Mesothelial cell of epicardium (in vitro differentiated cells): ENCODE measurements at places on chromosomes 5 and 9.

DNA sequence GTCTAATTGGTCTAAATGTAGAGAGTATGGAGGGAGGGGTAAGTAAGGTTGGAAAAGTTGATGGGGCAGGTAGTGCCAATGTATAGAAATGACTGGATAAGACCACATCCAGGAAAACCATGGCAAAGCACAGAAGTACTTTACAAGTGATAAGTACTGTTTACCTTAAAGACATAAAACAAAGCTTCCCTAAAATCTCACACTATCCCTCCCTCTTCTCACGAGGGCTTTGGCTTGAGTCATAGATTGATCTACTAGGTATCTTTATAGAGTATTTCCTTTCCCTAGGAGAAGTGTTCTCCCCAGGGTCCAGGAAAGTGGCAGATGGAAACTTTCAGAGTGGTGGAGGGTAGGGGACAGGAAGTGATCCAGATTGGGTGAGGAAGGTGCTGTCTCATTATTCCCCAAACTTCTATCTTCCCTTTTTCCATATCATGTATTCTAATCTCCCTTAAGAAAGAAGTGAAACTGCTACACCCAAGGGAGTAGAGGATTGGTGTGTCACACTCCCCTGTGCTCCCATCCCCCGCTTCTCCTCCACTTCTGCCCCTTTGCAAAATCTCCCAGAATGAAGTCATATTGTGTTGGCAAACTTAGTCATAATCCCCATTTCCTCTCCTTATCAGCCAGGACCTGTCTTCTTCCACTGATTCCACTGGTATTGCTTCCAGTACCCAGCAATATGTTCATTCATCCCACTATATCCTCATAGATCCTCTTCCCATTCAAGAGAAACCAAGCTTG is 14.6 kb downstream of the IL33 start:
- H3K27ac ChIP-seq: no peak overlapping the region
- no peak for DNase-seq
- peaks cover 9% of the 10 kb centered on the region for H3K4me1 ChIP-seq

DNA sequence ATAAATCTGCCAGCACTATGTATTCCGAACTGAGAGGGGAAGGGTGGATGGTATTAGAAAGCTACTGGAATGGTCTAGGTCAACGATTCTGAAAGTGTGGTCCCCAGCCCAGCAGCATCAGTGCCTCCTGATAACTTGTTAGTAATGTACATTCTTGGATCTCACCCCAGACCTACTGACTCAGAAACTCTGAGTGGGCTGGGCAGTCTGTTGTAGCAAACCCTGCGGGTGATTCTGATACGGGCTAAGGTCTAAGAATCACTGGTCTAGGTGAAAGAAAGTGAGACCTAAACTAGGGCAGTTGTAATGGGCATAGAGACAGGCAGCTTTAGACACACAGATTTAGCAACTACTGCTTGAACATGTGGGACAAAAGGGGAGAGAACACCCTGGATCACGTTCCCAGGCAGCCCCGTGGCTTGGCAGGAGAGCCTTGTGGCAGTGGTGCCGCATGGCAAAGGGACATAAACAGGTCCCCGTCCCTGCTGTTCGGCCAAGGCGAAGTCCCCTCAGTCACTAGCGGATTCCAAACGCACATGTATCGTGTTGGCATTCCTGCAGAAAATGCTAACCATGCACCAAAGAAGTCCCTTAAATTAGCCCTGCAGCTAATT is 216.3 kb downstream of the TTLL11 start:
- H3K27ac ChIP-seq: no peak overlapping the region
- H3K27me3 ChIP-seq: peaks cover 2% of the 10 kb centered on the region
- no peaks in the 10 kb centered on the region for H3K36me3 ChIP-seq
- DNase-seq: no peak
- no peak overlapping the region for H3K4me3 ChIP-seq
- H3K4me1 ChIP-seq: no peaks in the 10 kb centered on the region

- DNase-seq: no peak
- H3K4me3 ChIP-seq: no peak overlapping the region
- no peaks in the 10 kb centered on the region for H3K27me3 ChIP-seq
- no peaks in the 10 kb centered on the region for H3K36me3 ChIP-seq
- no peak overlapping the region for H3K27ac ChIP-seq
Observed at GRCh38 chr9:72592502-72593403, 71.3 kb downstream of the TMC1 start.

- no peak overlapping the region for H3K4me3 ChIP-seq
- peaks cover 8% of the 10 kb centered on the region for H3K4me1 ChIP-seq
- no peaks in the 10 kb centered on the region for H3K36me3 ChIP-seq
Observed at GRCh38 chr9:92964607-92965060, 17.3 kb downstream of the FGD3 start.

- H3K4me1 ChIP-seq: peaks cover 3% of the 10 kb centered on the region
- no peak for DNase-seq
Observed at GRCh38 chr9:129769669-129770068, 16.8 kb upstream of the PTGES start.

GRCh38 chr5:160167624-160168165 is 48.4 kb upstream of the PWWP2A start:
- H3K36me3 ChIP-seq: no peaks in the 10 kb centered on the region
- no peaks in the 10 kb centered on the region for H3K27me3 ChIP-seq
- H3K4me3 ChIP-seq: no peak overlapping the region
- peaks cover 47% of the 10 kb centered on the region for H3K4me1 ChIP-seq

GRCh38 chr5:31983851-31984250 is 190.3 kb downstream of the GOLPH3 start:
- no peak overlapping the region for H3K4me3 ChIP-seq
- H3K27me3 ChIP-seq: no peaks in the 10 kb centered on the region
- H3K27ac ChIP-seq: no peak overlapping the region

GRCh38 chr5:144778561-144778960 is 607.9 kb downstream of the KCTD16 start:
- no peak overlapping the region for H3K27ac ChIP-seq
- DNase-seq: no peak

DNA sequence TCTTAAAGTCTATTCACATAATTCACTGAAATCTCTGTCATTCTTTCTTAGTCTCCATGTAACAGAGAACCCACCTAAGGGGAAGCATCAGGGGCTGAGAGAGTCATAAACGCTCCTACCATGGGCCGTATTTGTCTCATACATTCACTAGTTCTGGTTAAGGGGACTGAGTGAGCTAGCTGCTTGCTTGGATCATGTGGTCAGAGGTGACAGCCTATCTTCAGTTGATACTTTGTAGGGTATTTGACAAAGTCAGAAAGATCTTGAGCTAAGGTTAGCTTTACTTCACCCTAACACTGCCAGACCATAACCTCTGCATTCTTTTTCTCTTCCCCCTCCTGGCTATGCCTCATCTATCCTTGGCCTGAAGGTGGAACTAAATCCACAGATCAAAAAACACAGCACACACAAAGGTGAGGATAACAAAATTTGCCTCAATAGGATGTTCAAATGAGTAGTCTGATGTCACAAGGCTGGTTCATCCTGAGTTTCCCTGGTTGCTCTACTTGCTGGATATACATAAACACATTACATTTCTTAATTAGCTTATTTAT is 66.5 kb downstream of the MARCHF3 start:
- H3K4me3 ChIP-seq: no peak overlapping the region
- no peak for DNase-seq
- H3K27me3 ChIP-seq: no peaks in the 10 kb centered on the region
- no peaks in the 10 kb centered on the region for H3K36me3 ChIP-seq
- H3K27ac ChIP-seq: no peak overlapping the region
- H3K4me1 ChIP-seq: peaks cover 4% of the 10 kb centered on the region

DNA sequence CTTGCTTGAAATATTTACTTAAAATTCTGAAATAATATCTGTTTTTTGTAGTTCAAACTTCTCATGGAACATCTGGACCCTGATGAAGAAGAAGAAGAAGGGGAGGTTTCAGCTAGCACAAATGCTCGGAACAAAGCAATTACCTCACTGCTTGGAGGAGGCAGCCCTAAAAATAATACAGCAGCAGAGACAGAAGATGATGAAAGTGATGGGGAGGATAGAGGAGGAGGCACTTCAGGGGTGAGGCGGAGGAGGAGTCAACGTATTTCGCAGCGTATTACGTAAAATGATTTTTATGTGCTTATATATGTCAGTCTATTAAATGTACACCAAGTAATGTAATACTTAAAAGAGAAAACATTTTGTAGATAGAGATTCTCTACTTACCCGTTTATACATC is 185.4 kb downstream of the CPLANE1 start:
- DNase-seq: no peak
- no peak overlapping the region for H3K27ac ChIP-seq
- peaks cover 42% of the 10 kb centered on the region for H3K36me3 ChIP-seq
- H3K27me3 ChIP-seq: no peaks in the 10 kb centered on the region

GRCh38 chr9:107169796-107170195 is 113.3 kb upstream of the RAD23B start:
- no peak overlapping the region for H3K4me3 ChIP-seq
- no peak for DNase-seq
- H3K27me3 ChIP-seq: no peaks in the 10 kb centered on the region

DNA sequence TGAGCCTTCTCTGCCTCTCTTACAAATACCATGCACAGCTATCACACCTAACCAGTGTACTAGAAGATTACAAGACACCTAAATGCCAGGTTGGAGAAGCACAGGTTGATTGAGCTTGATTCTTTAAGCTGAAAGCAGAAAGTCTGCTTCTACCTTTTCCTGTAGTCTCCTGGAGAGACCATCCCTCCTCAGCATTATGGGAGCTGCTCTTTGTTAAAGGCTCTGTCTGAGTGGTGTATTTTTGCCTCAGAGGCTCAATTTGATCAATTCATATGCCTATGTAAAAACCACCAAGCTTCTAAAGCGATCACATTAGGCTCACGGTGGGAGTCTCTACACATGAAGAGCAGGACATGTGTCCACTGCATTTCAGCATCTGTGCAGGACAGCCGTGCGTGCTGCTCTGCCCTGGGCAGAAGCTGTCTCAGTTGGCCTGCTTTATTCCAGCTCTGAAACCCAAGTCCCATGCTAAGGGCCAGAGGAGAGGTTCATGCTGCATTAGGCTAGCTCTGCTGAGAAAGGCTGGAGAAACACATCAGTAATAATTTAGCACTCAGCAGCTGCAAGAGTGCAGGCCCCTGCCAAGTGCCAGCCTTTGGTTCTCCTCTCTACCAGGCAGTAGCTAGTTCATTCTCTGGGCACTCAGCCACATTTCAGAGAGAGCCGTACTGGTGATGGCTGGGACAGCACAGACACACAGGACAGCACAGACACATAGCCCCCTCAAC is 41.7 kb downstream of the TMEM167A start:
- no peak overlapping the region for H3K4me3 ChIP-seq
- H3K36me3 ChIP-seq: no peaks in the 10 kb centered on the region
- no peaks in the 10 kb centered on the region for H3K27me3 ChIP-seq
- peak overlapping the region; percentile 78 for H3K27ac ChIP-seq
- H3K4me1 ChIP-seq: peaks cover 52% of the 10 kb centered on the region

DNA sequence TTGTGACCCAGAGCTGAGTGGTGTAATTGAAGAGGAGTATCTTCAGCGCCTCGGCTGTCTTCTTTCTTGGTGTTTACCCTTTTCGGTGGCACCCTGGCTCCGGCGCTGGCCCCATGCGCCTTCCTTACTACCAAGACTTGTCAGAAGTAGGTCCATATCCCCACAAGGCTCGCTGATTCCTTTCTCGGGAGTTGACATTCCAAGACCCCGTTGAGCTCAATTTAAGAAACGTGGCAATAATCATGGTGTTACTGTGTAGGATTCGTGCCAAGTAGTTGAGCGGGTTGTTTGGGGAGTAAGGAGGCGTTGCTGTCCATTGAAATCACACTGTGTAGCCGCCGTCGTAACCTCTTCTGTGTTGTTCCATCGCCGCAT is 795 bp downstream of the NDUFAF2 start:
- no peak overlapping the region for H3K4me3 ChIP-seq
- H3K27me3 ChIP-seq: no peaks in the 10 kb centered on the region
- no peak for DNase-seq
- peaks cover 7% of the 10 kb centered on the region for H3K36me3 ChIP-seq
- peak overlapping the region; percentile 93 for H3K27ac ChIP-seq

DNA sequence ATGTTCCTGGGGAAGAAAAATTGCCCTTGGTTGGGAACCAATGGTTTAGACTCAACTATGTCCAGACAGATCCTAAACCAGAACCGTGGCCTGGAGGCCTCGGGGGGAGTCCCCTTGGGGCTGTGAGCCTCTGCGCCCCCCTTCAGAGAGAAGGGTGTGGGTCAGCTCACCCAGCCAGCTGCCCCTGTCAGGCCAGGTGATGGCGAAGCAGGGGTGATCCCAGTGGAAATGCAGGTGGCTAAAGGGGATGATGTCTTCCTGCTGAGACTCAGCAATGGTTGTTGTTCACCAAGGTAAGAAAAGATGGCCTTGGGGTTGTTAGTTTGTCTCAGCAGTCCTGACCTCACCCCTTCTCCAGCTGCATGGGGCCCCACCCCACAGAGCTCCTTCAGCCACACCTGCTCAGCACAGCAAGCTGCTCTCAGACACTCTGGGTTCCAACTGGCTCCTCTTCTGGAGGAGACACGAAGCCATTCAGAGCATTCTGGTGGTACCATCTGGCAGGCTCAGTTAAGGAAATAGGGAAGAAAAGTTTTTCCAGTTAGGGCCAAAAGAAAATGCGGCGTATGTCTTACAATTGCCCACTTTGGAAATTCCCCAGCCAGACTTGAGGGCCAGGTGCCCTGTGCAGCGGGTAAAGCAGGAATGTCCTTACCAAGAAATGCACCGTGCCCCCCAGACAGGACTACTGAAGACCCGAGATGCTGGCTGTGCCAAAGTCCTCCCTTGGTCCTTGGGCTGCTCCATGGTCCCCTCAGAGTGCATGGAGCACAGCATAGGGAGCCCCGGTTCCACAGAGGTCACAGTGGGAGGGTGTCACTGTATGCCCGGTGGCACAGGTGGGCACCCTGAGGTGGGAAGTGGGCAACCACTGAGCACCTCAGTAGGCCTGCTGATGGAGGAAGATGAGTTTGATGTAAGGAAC is 90.2 kb downstream of the NSUN2 start:
- DNase-seq: peak; percentile 14
- H3K4me3 ChIP-seq: no peak overlapping the region
- H3K36me3 ChIP-seq: no peaks in the 10 kb centered on the region
- H3K27ac ChIP-seq: no peak overlapping the region
- no peaks in the 10 kb centered on the region for H3K4me1 ChIP-seq

DNA sequence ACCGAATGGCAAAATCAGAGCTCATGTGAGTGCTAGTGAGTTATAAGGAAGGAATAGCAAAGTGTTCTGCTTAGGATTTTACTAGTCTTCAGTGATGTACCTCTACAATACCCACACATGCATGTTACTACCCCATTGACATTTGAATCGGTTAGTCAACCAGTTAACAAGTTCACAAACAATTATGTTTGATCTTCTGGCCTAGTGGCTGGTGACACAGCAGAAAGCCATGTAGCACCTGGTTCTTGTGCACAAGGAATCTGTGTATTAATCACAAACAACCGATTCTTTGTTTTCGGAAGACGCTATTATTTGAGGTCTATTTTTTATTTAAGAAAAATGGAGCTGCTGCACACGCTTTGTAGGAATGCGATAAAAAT is 41.9 kb downstream of the NTRK2 start:
- no peaks in the 10 kb centered on the region for H3K27me3 ChIP-seq
- peaks cover 5% of the 10 kb centered on the region for H3K4me1 ChIP-seq
- H3K4me3 ChIP-seq: no peak overlapping the region
- DNase-seq: no peak
